ENCODE measurements at places on chromosomes 13 and 19.

DNA sequence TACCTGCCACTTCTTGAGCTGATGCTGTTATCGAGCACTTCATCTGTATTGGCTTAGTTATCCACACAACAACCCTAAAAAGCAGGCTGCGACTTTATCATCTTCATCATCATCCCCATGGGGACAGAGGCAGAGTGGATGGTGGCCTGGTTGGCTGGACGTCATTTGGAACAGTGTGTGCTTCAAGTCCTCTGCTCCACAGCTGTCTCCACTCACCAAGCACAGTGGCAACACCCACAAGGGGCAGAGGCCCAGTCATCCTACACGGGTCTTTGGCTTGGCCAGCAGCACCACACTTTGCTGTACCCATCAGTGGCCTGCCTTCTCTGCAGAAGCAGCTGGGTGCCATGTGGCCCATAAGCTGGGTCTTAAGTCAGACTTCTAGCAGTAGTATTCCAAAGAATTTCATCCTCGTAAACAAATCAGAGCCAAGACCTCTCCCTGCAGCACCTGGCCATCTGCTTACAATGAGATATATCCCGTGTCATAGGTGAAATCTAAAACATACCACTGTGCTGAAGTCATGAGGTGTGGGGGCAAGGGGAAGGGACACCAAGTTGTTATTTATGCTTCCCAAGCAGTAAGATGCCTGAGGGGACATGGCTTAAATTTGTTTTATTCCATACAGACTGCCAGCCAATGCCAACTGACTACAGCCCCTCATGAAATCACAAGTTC lies 47.9 kb upstream of the EPHX3 start:
- DNase-seq: no peak

DNA sequence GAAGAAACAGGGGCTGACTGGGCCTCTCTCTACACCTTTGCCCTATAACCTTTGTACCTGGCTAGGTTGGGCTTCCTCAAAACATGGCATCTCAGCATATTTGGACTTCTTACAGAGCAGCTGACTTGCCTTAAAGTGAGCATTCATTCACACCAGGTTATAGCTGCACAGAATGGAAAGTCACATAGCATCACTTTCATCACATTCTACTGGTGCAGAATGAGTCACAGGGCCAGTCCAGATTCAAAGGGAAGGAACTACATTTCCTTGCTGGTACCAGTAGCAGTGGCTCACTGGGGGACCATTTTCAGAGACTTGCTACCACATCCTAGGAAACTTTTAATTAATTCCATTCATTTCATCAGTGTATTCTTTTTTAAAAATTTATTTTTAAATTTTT lies 20.3 kb upstream of the TPTE2 start:
- DNase-seq: no peak

DNA sequence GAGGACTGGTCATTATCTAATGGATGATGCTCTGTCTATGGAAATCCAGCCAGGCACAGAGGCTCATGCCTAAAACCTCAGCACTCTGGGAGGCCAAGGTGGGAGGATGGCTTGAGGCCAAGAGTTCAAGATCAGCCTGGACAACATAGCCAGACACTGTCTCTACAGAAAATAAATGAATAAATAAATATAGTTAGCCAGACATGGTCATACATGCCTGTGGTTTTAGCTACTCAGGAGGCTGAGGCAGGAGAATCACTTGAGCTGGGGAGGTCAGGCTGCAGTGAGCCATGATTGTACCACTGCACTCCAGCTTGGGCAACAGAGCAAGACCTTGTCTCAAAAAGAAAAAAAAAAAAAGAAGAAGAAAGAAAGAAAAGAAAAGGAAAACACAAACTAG lies 234.7 kb downstream of the TSHZ3 start:
- DNase-seq: no peak

DNA sequence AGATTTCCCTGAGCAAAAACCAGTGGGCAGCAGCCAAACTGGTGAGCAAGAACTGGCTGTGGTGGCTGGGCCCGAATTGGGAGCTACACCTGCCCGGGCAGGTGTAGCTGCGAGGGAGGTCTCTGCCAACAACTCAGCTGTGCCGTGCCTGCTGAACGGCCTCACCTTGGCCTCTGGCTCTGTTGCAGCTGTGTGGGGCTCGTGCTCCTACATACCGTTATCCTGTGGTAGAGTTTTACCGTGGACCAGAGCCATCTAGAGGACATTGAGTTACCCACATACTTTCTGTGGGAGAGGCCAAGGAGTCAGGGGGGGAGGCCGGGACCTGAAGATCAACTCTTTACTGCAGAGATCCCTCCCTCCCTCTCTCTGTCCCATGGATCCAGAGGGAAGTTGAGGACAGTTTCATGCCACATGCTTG lies 113.2 kb downstream of the TM9SF2 start:
- no peak for DNase-seq

DNA sequence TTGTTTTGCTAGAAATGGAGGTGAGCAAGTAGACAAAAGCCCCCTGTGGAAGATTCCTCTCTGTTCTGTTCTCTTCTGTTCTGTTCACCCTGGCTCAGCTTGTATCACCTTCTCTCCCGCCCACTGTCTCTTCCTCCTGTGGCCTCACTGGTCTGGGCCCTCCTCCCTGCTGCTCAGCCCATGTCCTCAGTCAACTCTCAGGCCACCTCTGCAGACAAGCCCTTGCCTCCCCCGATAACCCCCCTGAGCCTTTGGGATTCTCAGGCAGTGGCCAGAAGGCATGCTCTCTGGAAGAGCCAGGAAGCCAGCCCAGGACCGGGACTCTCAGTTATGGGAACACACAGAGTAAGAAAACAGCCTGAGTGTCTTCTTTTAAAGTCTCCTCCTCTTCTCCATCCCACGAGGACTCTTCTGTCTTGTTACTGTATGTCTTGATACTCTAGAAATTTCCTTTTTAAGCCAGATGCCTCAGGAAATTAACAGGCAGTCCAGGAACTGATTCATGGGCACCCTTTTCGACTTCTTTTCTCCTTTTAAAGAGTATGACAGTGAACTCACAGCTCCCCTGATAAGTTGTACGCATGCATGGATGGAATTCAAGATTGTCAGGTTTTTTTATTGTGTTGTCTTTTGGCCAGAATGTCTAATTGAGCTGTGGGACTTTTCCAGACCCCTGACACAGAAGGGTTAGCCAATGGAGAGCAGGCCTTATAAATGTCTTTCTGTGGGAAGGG lies 33.7 kb downstream of the SHISA2 start:
- no peak for DNase-seq

DNA sequence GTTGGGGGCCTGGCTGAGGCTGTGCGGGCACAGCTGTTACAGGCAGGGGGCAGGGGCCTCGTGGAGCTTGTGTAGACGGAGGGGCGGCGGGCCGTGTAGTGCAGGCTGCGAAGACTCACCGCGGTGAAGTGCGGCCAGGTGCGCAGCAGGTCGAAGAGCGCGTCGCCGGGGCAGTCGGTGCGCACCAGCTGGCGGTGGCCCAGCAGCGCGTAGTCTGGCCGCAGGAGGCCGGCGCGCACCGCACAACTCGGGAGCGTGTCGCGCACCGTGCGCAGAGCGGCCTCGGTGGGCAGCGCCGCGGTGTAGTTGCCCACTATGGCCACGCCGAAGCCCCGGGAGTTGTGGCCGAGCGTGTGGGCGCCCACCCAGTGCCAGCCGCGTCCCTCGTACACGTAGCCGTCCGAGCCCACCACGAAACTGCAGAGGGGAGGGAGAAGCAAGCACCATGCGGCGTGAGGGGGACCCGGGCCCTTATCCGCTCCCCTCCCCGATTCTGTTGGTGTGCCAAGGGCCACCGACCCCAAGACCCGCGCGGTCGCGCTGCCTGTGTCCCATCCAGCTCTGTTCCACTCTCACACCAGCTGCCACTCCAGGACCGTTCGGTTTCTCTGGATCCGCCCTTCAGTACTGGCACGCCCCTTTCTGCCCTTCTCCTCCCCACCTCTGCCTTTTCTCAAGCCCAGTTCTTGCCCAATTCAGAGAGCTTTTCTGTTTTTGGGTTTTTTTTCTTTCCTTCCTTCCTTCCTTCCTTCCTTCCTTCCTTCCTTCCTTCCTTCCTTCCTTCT lies 5.4 kb upstream of the RASAL3 start:
- DNase-seq: no peak

DNA sequence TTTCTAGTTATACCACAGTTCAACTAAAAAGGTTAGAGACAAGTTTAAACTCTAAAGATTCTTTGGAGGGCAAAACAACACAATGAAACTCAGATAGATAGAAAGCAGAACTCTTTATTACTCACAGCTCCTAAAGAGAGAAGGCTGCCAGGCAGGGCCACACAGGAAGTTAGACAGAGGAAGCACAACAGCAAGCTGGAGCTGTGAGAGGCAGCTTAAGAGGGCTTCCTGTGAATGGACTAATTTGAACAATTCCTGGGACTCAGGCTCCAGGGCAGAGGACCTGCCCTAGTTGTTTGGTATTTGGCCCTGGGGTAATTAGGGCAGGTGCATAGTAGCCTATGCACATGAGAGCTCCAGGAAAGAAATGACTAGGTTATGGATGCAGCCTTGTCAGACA lies 803.6 kb downstream of the DIAPH3 start:
- DNase-seq: no peak

- DNase-seq: no peak
Measured at GRCh38 chr13:28630869-28631268, 28.1 kb upstream of the POMP start.

GRCh38 chr19:50510700-50511068 lies 307 bp downstream of the JOSD2 start:
- DNase-seq: no peak

- DNase-seq: no peak
Measured at GRCh38 chr19:31276831-31277230, 72.4 kb downstream of the TSHZ3 start.

DNA sequence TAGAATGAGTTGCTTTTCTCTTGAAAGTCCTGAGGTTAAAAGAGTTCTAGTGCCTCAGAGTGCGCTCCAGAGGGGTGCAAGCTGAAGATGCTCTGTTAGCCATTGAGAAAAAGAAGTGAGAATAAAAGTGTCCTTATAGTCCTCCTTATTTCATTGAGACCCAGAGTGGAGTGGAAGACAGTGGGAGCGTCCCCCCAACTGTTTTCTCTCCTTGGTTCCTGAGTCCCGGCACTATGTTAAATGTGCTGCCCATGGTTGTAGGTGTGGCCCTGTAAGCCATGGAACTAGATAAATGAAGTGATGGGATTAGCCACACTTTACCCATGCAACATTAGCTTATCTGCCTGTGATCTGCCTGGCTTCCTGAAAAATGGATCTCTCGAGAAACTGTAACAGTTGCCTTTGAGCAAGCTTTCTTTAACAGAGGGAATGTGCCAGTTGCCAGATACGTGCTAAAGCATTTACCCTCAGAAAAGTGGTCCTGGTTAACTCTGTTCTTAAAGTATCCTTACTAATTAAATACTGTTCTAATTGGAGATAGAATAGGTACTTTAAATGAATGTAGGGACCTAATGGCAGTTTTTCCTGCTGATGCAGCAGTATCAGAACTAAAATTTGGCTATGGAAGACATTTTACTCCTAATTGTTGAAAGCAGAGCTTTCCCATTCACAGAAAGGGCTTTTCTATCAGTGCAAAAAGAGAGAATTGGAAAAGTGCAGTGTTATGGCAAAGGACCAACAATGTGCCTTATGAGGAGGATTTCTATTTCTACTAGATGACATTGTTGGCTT lies 21.4 kb upstream of the PSG9 start:
- DNase-seq: no peak

DNA sequence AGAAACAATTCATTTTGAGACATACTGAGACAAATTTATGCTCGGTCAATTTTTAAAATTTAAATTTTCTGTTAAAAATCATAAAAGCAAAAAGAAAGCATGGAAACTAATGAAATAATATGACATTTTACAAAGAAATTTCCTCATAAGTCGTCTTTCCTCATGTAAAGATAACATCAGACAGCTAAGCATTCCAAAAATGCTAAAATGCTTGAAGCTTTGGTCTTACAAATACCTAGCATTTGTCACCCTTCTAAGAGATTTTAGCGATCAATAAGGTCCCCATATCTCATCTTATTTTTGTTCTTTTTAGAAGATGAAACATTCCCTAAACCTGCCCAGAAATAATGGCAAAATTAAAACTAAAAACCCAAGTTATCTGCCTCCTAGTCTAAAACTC lies 68.5 kb upstream of the FREM2 start:
- no peak for DNase-seq

GRCh38 chr13:99197117-99197651 lies 3.5 kb upstream of the UBAC2 start:
- no peak for DNase-seq

- peak; percentile 64 for DNase-seq
Measured at GRCh38 chr13:75236774-75237173, 245.2 kb downstream of the TBC1D4 start.

- DNase-seq: no peak
Measured at GRCh38 chr19:50380751-50381151, 3.4 kb upstream of the POLD1 start.

- DNase-seq: no peak
Measured at GRCh38 chr13:76879883-76880270, 6.3 kb downstream of the KCTD12 start.

- peak; percentile 66 for DNase-seq
Measured at GRCh38 chr19:48290401-48290770, 20.5 kb downstream of the ZNF114 start.

DNA sequence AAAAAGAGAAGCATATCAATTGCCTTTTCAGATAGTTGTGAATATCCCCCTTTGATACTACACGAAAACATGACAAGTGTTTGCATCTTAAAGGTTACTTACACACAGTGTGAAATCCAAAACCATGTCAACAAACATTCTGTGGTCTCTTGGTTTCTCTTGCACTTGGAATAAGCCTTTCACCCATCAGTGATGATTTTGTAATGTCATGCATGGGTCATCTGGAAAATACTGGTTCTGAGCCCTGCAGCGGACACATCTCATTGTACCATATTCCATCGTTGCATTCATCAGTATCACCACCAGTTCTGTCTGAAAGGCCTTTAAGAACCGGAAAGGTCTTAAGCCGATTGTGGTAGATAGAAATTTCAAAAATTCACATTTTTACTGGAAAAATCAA lies 65.4 kb upstream of the SOX1 start:
- DNase-seq: no peak

DNA sequence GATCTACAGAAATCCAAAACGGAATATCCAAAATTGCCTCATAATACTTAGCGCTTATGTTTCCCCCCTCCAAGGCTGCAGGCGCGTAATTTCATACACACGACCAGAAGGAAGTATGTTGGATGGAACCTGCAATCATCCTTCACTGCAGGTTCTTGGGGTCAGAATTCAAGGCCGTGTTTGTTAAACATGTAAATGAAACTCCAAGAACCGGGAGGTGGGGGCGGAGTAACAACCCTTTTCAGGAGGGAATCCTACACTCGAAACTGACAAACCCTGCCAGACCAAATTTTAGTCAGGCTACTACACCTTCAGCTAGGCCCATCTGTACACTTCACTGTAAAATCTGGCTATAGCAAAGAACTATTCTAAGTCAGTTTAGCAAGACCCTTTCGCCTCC lies 1.3 kb downstream of the ZNF607 start:
- DNase-seq: no peak
